Uterus (tissue), 4 donors: ENCODE measurements at places on chromosomes 5 and 9. TPM values are rescaled to one million over a fixed set of nuclear protein-coding genes. Genes with fewer than 3 reads are reported as not detected.

HSDL2 gene
- total RNA-seq = 53.7 TPM

DNA sequence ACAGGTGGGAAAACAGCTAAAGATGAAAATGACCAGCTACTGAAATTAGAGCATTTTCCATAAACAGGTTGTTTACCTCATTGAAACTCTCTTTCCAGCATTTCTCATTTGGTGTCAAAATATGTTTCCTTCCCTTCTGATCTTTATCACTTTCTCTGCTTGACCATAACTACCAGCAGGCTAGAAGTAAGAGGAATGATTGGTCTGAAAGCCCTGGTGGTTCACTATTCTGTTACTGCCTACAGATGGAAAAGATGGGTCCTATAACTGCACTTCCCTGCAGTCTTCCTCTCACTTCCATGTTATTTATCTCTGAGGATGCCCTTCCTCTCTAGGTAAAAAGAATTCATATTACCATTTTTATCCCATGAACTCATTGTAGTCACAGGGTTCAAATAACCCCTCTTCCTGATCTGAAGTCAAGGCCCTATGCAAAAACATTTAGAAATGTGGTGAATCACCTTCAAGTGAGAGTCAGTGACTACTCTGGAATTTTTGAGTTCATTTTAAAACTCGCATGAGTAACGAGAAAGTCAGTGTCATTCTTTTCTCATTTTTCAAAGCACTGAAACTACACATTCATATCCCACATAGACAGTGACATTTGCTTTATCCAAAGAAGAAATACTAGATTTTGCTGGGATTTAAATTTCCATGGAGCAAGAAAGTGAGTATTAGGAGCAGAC is 51.7 kb downstream of the ZNF474 start:
- DNase-seq = no peak

GRCh38 chr9:97601228-97601898 is 31.8 kb downstream of the TSTD2 start:
- no peak for DNase-seq

TEX48 gene
- not detected for total RNA-seq

GRCh38 chr5:168843277-168844015 is 264.3 kb upstream of the PANK3 start:
- no peak for DNase-seq

STK32A gene
- total RNA-seq = 2.0 TPM

DNA sequence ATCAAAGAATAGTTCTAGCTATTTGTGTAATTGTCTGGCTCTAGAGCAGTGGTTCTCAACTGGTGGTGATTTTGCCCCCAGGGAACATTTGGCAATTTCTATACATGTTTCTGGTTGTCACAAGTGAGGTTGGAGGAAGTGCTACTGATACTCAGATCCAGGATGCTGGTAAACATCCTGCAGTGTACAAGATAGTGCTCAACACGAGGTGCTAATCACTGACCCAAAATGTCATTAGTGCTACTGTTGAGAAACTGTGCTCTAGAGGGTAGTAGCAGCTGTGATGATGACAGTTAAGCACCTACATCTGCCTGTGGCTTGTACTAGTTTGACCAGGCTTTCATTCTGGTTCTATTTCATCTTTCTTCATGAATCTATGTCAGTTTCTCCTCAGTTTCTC is 22.1 kb downstream of the LRRC19 start:
- DNase-seq = no peak

CCDC183 gene
- total RNA-seq = 2.0 TPM

NIPAL4 gene
- total RNA-seq = not detected

GRCh38 chr9:82192211-82192610 is 203.6 kb downstream of the SPATA31D1 start:
- DNase-seq = no peak

TERT gene
- total RNA-seq = not detected

GRCh38 chr5:136028782-136029742 is at the start of gene TGFBI:
TSS of gene TGFBI (plus strand) at chr5:136028988. CDS start at chr5:136029056, 68 bp downstream.
- DNase-seq = peak; percentile 70

DNA sequence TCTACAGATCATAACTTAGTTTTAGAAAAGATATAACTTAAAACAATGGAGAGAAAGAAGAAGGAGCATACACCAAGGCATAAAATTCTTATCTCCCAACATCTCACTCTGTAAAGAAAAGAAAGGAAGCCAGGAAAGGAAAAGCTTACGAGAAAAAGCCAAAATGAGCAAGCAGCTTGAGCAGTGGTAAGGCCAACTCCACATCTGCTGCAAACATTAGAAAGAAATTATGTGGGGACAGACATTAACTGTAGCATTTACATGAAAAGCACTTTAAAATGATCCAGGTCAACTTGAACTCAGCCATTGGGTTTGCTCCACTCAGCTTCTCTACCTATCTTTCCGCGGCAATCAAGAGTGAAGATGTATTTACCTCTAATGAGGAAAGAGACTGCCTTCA is 176.9 kb downstream of the BNC2 start:
- no peak for DNase-seq

QRFP gene
- total RNA-seq = not detected

PHF2 gene
- total RNA-seq = 19.1 TPM

GRCh38 chr5:98309785-98310598 is 463.5 kb upstream of the RGMB start:
- DNase-seq = no peak

TCF7 gene
- 1.0 TPM for total RNA-seq

KIF24 gene
- total RNA-seq = 1.2 TPM

DNA sequence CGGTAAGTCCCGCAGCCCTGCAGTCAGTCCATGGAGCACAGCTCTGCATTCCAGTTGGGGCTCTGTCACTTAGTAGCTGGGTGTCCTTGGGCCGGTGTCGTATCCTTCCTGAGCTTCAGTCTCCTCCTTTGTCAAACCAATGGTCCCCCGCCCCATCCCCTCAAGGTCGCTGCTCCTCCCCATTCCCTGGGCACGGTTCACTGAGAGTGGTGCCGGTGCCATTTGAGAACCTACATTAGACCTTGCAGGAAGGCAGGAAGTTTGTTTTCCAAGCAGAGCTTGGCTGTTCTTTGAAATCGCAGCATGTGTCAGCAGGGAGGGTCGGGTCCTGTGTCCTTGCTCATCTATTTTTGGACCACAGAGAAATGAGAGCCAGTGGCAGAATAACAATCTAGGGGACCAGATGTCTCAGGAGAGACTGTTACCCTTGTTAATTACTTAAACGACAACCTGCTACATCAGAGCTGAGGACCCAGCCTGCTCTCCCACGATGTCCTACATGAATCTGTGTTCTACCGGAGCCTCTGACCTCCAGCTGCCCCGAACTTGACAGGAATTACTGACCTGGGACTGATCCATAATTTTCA is 21.7 kb upstream of the BARHL1 start:
- no peak for DNase-seq

INSL6 gene
- total RNA-seq = 0.48 TPM

- DNase-seq = no peak
Observed at GRCh38 chr5:58775701-58776262, 192.9 kb downstream of the RAB3C start.

DNA sequence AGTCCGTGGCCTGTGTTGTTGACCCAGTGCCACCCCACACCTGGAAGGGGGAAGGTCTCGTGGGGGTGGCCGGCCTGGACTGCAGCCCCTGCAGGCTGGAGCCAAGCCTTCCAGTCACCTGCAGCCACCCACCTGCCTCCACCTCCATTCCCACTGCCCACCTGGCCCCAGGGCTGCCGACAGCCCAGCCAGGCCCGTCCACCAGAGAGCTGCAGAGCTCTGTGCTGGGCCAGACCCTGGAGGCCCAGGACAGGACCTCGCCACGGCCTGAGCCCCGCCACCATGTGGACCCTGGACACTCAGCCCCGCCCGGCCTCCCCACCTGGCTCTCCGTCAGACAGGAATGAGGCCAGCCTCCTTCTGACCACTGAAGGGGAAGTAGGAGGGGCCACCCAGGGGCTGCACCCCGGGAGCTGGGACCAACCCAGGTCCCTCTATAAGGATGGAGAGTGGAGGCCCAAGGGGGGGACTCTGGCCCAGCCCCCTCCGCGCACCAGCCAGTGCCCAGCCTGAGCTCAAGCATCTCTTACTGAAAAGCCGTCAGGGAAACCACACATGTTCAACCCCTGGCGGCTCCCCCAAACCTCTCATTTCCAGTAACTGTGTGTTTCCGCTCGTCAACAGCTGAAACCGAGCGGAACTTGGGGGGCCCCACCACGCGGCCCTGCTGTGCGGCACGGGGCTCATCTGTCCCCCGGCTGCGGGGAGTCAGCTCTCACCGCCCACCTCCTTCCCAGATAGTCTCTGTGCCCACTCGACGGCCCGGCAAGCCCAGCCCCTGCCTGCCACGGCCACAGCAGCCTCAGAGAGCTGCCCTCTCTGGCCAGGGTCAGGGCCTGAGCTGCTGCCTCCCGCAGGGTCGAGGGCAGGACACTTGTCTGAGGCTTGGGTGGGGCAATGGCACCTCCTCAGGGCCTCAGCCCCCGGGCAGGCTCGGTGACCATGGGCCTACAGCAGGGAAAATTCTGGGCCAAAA is 12.8 kb downstream of the NOTCH1 start:
- DNase-seq = no peak

FGF1 gene
- not detected for total RNA-seq

- no peak for DNase-seq
Observed at GRCh38 chr5:15376803-15377202, 123.2 kb upstream of the FBXL7 start.

GRCh38 chr5:99355881-99356280 is 427.1 kb upstream of the CHD1 start:
- no peak for DNase-seq

BRD8 gene
- total RNA-seq = 69.8 TPM

DNA sequence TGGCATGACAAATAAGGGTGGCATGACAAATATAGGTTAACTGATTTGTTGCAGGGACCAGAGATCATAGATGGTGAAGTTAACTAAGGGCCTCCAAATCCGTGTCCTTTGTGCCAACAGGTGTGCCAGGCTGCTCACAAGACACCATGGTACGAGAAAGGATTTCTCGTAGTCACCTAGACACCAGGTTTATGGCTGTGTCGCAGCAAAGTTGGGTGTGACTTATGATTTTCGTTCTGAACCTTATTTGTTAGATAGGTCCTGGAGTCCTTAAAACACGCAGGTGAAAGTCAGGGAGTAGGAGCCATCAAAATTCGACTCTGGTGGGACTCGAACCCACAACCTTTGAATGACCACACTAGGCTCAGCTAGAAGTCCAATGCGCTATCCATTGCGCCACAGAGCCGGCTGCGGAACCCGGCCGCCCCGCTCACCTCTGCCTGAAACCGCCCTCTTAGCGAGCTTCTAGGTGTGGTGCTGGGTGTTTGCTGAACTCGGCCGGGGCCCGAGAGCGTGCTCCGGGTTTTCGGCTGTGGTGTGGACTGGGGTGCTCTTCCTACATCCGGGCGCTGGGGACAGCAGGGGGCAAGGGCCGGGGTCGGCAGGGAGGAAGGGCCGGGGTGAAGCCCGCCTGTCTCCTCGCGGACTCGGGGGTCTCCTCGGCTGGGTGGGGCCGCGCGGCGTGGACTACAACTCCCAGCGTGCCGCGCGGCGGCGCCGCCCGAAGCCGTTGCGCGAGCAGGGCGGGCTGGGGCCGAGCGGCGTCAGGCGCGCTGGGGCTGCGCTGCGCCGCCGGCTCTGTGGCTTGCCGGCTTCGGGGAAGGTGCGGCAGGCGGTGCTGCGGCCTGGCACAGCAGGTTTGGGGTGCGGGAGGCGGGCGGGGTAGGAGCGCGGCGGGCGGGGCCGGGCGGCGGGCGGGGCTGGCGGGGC is at the start of gene SLC27A4:
TSS of gene SLC27A4 (plus strand) at position 767 of the 930 bp plus-strand sequence. CDS start 2,606 bp downstream, outside the sequence.
- DNase-seq = peak; percentile 65

DNA sequence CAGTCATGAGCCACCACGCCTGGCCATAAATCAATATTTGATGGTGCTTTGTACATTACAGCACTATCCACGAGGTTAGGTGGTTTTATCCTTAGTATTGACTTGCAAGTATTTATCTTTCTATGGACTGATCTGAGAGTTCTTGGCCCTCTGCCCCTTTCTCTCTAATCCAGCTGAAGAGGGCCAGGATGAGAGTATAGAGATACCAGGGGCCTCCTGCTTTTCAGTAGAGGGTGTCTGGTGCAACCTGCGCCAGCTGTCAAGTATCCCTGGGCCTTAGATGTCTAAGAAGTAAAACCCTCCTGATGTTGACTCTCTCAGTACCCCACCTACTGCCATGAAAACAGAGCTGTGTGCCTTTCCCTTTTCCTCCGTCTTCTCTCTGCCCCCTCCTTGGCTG is 153.4 kb downstream of the SLIT3 start:
- no peak for DNase-seq

GRCh38 chr9:93116072-93116961 is 17.7 kb downstream of the NINJ1 start:
- peak; percentile 81 for DNase-seq

DNA sequence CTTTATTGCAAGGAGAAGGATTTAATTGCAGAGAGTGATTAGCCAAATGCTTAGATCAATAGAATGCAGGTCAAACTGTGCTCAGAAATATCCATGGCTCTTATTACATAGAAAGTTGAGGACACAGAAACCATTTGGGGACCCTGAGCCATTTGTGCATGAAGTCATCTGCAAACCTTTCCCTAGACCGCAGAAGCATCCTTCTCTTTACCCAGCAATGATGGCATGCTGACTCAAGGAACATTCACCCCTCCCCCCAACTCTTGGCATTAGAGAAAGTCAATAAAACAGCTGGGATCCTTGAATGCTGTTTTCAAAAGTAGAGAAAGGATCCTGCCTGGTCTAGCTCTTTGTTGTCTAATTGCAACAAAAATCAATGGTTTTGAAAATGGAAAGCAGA is 73.5 kb downstream of the PPP2R2B start:
- DNase-seq = no peak

PRDM9 gene
- total RNA-seq = not detected

GRCh38 chr9:518540-518939 is 303.9 kb downstream of the DOCK8 start:
- no peak for DNase-seq

RASEF gene
- 1.0 TPM for total RNA-seq

DNA sequence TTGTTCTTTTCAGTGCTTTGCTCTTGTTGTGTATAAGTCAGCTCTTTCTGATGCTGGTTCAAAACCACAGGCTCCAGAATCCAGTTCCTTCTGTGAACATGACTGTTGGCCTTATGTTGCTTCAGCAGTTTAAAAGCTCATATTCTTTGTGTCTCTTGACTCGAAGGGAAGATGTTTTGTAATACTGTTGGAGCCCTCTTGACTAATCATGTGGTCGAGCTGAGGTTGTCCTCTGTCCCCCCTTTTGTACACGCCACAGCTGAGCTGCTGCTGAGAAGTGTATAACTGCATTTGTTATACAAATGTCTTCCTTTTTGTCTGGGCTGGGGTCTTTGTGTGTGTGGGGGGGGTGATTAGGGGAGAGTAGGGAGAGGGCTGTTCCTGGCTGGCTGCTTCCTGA is 35.8 kb downstream of the SLC36A1 start:
- no peak for DNase-seq

GRCh38 chr9:137190315-137190856 is 1.9 kb downstream of the SSNA1 start:
- DNase-seq = no peak
